ENCODE measurements at places on chromosomes 5 and 9. TPM values are rescaled to one million over a fixed set of nuclear protein-coding genes. Genes with fewer than 3 reads are reported as not detected.

Gene ZFP2
- 8.2 TPM for total RNA-seq

Gene LRRC19
- not detected for total RNA-seq

DNA sequence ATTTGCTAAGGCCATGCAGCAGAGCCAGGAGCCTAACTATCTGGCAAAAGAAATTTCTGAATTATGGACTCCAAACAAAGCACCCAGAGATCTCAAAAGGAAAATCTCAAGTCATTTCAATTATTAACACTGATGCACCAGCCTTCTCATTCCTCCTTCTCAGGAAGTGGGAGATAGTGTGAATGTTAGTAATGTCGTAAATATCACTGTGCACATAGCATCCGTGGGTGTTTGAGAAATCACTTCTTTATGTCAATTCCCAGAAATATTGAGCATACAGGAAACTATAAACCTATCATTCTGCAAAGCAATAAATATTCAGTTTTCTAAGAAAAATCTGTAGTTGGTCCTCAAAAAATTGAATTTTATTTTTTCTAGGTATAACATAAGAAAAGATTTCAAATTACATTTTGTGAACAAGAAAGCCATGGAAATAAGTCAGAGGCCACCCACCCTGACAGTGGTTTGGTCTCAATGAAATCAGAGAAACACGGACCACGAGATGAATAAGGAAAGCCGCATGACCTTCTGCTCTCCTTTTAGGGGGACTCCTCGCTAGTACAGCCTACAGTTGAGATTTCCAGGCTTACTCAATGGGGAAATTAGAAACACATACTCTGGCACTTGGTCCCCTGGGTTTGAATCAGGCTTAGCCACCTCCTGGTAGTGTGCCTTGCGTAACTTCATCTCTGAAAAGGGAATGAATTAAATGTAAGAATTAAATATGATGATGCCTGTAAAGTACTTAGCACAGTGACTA, 120.6 kb downstream of the DIRAS2 start:
- DNase-seq, result no peak

DNA sequence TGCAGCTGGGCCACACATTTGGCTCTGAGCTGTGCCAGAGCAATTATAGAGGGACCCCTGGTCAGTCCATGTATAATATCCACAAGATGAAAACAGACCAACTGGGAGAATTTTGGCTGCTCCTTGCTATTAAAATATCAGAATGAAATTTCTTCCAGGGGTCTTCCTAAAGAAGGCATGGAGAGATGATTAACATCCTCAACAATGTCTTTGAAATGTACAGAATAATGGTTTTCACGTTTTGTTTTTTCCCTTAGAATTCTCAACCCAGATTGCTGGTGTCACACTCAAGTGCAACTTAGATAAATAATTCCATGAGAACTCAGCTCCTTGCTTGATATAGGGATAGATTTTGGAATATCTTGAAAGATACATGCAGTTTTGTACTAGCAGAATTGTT, 148.3 kb upstream of the SLC24A2 start:
- no peak for DNase-seq

DNA sequence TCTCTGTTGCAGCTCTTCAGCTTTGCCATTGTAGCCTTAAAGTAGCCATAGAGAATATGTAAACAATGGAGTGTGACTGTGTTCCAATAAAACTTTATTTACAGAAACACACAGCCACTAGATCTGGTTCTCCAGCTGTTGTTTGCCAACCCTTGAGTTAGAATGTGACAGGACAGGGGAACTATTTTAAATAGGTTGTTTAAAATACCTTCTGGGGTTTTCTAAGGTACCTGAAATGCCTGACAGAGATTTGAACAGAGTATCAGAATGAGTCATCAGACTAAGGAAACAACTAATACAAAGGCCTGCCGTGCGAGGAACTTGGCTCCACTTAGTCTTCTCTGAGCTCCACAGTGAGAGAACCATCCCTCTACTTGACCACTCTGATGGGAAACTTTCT, 85.4 kb downstream of the HSD17B4 start:
- DNase-seq, result no peak
